ENCODE measurements at places on chromosomes 13 and 19.

DNA sequence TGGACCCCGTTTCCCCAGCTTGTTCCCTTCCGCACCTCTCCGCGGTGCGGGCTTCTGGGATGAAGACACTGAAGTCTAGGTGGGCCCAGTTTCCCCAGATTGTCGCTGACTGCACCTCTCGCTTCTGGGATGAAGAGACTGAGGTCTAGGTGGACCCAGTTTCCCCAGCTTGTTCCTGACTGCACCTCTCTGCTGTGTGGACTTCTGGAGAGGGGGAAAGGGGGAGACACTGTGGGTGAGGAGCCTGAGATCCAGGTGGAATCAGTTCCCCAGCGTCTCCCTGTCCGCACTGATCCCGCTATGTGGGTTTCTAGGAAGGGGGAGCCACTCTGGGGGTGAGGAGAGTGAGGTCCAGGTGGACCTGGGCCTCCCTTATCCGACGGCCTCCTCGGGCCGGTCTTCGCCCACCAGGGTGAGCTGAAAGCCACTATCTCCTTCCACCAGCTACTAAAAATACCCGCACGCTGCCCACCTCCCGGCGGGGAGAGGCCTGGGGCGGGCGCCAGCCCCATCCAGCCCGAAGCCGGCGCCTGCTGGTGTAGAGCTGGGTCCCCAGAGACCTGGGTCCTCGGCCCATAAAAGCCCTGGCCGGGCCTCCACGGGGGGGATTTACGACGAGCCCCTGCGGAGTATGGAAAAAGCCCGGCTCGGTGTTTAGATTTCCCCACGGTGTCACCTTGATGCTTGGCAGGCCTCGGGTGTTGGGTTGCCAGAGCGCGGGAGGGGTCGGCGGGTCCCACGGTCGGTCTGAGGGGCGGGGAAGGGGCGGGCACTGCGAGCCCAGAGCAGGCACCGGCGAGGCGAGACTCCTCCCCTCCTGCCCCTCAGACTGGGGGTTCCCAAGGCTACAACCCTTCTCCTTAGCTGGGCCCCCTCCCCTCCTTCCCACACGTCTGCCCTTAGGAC is 10.6 kb downstream of the FUT6 start:
- DNase-seq, result no peak

DNA sequence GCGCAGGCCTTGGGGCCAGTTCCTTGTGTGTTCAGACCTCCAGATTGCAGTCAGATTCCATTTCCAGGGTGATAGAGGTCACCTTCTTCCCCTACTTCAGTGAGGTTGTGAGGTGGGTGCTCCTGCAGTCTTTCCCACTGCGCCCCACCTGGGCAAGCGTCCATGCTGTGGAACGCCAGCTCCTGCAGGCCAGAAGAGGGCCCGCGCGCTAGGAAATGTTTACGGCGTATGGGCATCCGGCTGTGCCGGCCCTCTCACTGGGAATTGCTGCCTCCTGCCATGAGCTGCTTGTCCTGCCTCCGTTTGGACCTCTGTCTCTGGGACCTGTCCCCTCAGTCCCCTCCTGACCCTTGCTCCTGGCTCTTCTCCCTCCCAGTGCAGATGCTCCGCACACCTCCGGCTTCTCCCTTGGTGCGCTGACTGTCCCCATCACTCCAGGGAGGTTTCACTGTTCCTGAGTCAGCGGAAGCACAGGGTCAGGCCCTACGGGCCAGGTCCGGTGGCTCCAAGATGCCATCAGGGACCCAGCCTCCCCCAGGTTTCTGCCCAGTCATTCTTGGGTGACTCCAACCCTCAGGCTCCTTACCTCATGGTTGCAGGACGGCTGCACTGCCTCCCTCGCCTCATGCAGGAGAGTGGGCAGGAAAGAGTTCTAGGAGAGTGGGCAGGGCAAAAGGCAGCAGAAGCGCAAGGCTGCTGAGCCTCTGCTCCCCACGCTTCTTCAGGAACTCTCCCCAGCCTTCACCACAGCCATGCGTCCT is 56.6 kb downstream of the SMARCA4 start:
- no peak for DNase-seq

DNA sequence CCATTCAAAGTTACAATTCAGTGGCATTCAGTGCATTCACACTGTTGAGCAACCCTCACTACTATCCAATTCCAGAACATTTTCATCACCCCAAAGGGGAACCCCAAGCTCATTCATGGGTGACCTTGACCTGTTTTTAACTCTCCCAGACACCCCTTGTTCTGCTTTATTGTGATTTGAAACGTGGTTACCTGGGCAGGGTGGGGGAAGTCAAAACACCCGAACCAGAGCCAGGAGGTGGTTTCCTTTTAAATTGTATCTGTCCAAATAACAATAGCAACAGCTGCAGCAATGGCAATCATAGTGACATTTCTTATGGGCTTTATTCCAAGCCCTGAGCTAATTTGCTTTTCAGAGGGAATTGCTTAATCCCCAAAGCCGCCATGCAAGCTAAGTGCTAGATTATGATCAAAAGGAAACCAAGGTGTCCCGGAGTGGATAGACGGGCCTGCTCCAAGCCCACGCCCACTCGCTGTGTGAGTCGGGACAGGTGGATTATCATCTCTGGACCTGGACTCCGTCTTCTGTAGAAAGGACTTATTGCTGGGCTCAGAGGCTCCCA is 6.1 kb downstream of the PTGIR start:
- DNase-seq, result no peak

DNA sequence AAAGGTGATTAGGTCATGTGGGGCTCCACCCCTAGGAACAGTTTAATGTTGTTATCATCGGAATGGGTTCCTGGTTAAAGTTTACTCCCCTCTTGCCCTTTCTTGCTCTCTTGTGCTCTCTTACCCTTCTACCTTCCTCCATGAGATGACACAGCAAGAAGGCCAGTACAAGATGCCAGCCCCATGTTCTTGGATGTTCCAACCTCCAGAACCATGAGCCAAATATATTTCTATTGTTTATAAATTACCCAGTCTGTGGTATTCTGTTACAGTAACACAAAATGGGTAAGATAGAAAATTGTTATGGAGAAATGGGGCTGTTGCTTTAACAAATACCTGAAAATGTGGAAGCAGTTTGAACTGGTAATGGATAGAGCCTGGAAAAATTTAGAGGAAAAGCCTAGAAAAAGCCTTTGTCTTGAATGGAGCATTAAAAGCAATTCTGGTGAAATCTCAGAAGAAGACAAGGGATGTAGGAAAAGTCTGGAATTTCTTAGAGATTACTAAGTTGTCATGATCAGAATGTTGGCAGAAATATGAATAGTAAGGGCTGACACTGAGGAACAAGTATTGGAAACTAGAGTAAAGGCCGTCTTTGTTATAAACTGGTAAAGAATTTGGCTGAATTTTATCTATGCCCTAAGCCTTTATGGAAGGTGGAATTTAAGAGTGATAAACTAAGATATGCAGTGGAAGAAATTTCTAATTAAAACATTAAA is 53.5 kb upstream of the TSC22D1 start:
- DNase-seq, result no peak

DNA sequence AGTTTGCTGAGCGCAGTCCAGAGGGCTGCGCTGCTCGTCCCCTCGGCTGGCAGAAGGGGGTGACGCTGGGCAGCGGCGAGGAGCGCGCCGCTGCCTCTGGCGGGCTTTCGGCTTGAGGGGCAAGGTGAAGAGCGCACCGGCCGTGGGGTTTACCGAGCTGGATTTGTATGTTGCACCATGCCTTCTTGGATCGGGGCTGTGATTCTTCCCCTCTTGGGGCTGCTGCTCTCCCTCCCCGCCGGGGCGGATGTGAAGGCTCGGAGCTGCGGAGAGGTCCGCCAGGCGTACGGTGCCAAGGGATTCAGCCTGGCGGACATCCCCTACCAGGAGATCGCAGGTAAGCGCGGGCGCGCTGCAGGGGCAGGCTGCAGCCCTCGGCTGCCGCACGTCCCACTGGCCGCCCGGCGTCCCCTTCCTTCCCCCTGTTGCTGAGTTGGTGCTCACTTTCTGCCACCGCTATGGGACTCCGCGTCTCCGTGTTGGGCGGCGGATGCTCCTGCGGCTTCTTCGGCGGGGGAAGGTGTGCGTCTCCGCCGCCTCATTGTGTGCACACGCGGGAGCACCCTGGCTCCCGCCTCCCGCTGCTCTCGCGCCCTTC is 772 bp downstream of the GPC6 start:
- DNase-seq, result no peak

- DNase-seq, result no peak
Observed at GRCh38 chr13:51919531-51919930, 57.8 kb downstream of the CCDC70 start.
